ENCODE measurements at places on chromosomes 12 and 14.

DNA sequence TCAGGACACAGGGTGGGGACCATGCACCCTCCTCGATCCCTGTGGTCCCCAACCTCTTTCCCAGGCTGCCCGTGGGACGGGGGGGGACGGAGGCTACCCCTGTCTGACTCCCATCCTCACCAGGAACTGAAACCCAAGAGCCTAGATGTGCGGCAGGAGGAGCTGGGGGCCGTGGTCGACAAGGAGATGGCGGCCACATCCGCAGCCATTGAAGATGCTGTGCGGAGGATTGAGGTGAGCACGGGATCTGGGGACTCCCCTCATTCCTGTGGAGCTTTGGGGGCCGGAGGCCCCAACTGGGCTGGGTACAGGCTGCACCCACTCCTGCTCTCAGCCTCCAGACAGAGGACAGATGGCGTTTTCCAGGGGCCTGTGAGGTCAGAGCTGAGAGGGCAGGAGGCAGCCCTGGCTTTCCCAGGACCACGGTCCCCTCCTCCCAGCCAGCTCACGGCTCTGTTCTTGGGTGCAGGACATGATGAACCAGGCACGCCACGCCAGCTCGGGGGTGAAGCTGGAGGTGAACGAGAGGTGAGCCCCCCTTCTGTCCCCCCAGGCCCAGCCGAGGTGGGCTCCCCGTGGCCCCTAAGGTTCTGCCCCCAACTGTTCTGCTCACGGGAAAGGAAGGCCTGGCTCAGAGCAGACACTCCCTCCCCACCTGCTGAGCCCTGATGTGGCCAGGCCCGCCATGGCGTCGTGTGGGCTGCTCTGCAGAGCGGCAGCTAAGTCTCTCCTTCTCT is 24.2 kb downstream of the HIP1R start:
- DNase-seq, result no peak

DNA sequence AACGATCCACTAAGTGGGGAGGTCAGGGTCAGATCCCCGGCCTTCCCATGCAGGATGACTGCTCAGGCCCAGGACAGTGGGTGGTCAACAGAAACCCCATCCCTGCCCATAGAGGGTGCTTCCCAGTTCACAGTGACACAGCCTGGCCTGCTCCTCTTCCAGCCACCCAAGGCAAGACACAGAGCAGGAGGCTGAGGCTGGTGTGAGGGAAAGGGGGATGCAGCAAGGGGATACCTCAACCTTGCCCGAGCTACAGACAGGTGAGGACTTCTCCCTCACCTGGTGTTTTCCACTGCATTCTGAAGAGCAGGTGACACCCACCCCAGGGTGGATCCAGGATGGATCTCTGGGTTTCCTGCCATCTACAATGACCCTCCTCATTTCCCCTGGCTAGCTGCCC is 106.7 kb downstream of the KIF26A start:
- no peak for DNase-seq

GRCh38 chr12:29427964-29428363 is 47.0 kb upstream of the ERGIC2 start:
- no peak for DNase-seq

DNA sequence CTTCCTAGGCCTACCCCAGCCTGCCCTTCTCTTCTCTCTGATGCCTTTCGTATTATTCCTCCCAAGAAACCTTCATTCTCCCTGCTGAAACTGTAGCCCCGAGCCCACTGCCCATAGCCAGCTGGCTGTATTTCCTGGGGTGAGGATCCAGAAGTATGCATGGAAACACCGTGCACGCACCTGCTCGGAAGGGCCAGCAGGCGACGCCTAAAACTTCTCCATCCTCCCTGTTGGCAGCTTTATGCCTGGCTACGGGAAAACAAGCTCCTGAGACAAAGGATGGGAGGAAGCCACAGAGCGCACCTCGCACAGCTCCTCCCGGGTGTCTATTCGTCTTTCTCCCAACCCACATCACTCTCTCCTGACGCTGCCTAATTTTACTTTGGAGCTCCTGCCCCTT is 69.0 kb upstream of the CAPRIN2 start:
- DNase-seq, result no peak

DNA sequence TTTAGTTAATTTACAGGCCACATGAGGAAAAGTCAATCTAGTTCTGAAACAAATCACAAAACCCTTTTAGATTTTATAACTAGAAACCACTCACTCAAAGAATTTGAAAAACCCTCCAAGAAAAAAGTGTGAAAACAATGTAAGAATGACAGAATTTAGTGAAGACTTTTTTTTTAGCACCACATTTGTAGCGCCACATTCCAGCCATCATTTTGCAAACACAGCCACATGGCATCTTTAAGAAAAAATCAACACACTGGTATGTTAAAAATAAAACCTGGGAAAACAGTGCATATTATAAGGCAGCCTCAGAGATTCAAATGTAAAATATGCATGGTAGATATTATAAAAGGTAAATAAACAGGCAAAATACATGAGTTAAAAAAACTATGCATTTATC is 22.3 kb upstream of the ALX1 start:
- DNase-seq, result no peak

- DNase-seq, result no peak
These were observed 36.3 kb downstream of the PRKAB1 start for GRCh38 chr12:119704065-119704747.

GRCh38 chr14:89406941-89407340 is 10.1 kb downstream of the FOXN3 start:
- no peak for DNase-seq

- DNase-seq, result no peak
These were observed 206.2 kb upstream of the RGS6 start for GRCh38 chr14:71725922-71726579.

DNA sequence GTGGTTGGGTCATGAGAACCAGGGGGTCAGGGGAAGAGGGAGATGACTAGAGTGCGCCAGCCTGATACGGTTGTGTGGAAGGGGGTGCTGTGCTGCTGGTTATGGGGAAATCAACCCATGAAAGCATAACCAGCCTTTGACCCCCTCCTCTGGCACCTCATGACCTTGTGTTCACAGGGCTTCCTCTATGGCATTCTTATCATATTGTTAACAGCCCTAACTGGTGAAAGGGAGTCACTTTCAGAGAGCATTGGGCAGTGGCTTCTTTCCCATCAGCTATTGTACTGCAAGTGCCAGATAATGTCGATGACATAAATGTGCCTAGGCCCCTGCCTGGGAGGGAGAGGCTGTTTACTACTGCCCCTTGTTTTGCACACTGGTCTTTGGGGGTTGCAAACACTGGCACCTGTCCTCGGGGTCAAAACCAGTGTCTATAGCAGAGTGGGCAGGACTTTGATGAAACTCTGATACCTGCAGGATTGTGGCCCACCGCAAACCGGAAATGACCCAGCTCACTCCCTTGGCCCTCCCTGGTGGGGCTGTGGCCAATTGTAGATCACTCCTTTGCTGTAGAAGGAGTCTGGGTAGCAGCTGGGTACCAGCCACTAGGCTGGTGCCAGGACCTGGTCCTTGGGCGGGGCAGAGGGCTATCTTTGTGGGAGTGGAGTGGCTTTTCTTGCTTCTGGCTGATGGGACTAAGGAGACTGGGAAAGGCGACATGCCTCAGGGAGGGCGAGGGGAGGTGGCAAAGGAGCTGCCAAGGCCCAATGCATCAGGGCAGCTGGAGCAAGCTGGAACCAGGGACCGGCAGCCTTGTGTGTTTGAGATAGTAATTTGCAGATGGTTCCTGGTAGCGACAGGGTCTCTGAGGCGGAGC is 634 bp upstream of the TMEM63C start:
- no peak for DNase-seq

GRCh38 chr12:108959748-108960655 is 60.9 kb downstream of the SVOP start:
- no peak for DNase-seq

DNA sequence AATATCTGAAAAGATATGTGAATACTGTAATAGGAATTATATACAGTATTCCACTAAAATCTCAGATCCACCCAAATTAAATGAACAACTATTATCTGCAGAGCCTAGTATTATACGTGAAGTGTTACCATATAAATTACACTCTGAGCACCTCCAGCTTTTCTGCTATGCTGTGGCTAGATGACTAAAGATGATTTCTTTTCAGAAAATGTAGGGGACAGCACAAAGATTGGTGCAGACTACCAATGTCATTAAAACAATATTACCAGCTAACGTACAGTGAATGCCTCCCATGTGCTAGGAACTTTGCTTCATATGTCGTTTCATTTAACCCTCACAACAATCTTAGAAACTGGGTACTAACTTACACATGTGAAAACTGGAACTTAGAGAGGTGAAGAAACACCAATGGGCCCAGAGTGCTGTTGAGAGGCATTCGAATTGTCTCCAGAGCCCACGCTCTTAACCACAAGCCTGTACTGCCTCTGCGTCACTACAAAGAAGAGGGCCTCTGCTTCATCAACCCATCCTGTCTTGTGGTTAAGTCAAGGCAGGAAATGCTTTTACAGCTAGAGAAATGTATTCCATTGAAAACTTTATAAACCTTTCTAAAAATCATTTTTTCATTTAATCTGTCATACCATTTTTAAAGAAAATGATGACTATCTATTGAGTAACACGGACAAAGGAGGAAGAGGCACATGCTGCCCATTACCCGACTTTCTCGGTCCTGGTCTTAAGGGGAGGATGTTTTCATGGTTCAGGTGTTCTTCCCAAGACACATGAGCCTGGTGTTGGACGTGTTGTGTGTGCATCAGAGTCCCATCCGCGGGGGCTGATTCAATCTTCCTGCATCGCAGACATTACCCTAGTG is 1.3 kb downstream of the GPR65 start:
- DNase-seq, result peak; percentile 44

GRCh38 chr12:119936705-119937311 is 52.2 kb upstream of the BICDL1 start:
- DNase-seq, result no peak

DNA sequence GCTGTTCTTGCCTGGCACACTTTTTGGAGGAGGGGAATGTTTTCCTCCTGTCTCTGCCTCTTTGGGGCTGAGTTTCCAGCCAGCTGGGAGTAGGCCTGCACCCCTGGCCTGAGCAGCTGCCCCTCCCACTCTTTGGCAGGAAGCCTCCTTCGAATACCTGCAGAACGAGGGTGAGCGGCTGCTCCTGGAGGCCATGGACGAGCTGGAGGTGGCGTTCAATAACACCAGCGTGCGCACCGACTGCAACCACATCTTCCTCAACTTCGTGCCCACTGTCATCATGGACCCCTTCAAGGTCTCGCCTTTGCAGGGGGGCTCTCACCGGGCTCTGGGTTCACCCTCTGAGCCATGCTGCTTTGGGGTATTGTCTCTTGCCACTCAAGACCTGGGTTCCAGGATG is 69.4 kb downstream of the FOXN4 start:
- DNase-seq, result no peak

DNA sequence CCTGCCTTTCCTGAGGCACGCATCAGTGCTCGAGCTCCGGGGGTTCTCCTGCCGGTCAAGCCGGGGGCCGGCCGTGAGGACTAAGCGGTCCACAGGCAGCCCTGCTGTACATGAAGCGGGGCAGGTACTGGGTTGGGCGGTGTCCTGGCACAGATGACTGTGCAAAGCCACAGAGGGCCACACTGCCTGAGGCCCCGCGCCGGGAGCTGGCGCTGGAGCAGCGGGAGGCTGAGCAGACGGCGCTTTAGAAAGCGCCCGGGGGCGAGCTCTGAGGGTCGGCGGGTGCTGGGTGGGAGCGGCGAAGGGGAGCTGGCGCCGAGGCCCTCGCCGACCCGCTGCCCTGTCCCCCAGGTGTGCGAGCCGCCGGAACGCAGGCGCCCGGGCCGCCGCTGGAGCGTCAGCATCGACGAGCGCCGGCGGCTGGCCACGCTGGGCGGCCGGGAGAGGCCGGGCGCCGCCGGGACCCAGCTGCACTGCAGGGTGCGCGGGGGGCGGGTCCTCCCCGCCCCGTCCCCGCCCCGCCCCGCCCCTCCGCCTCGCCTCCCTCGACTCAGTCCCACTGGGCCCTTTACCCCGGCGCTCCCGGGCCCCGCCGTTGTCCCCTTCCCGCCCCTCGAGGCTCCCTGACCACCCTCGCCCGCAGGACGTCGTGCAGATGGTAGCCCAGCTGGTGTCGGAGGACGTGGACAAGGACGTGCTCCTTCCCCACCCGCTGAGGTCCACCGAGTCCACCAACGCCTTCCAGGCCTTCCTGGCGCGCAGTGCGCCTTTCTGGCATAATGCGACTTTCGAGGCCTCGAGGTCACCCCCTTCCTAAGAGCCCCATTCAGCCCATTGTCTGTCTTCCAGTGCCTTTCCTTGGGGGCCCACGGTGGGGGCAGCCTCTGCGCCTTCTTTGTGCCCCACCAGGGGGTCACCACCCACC is 8.3 kb upstream of the MTA1 start:
- DNase-seq, result no peak

DNA sequence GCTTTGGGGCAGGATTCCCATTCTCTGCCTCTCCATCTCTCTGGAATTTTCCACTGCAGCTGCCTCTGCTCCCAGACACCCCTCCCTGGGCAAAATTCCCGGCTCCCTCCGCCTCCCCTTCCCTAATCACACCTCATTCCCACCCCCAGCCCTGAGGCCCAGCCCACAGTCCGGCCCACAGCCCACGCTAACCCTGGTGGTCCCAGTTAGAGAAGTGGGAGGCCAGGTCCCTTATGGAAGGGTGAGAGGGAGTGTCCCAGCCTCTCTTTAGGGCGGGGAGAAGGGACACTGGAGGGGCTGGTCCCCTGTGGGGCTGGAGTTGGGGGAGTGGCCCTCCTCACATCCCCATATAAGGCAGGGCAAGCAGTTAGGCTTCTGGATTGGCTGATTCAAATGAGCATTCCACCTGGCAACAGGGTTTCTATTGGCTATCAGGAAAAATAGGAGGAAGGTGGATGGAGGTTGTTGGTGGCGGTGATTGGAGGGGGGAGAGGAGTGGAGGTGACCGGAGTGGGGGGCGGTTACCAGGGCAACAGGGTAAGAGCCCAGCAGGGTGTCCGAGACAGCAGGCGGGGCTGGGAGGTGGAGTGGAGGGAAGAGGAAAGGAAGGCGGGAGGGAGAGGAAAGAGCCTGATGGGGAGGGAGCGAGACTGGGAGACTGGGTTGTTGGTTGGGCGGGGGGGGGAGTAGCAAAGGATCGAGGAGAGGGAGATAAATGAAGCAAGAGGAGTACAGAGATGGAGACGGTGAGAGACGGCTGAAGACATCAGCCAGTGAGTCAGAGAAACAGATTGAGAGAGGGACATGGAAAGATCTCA is 1.9 kb upstream of the PTMS start:
- no peak for DNase-seq

- no peak for DNase-seq
These were observed 60.0 kb upstream of the ELK3 start for GRCh38 chr12:96134200-96134599.

DNA sequence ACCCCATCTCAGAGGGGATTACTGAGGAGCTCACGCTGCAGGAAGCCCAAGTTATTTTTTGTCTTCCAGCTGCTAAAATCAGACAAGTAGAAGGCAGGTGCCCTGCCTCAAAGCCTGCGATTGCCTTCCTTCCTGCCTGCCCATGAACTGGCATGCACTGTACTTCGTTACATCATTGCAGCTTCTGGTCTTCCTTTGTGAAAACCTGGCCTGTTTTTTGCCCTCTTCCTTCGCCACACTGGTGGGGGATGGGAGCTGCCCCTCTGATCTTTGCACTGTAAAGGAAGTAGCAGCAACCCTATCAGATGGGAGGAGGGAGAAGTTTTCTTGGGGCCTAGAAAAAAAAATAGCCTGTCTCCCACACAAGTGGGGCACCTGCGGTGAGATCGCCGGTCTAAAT is 1098.7 kb downstream of the BCL11B start:
- DNase-seq, result peak; percentile 22

GRCh38 chr12:68240975-68241374 is 12.4 kb downstream of the IL22 start:
- peak; percentile 17 for DNase-seq

Data from activated T-helper 1 cell treated with anti-CD3 and anti-CD28 coated beads, Interleukin-2, amount 50 U/mL, for 16 hours (primary cell).